T-helper 17 cell (primary cell): ENCODE measurements at places on chromosomes 6 and 20. TPM values are rescaled to one million over a fixed set of nuclear protein-coding genes. Genes with fewer than 3 reads are reported as not detected.

GRCh38 chr6:46882645-46883044, 39.1 kb downstream of the ADGRF5 start:
- H3K27me3 ChIP-seq: peaks cover 15% of the 10 kb centered on the region
- no peaks in the 10 kb centered on the region for H3K4me1 ChIP-seq
- no peak overlapping the region for H3K27ac ChIP-seq
- no peak for DNase-seq
- H3K36me3 ChIP-seq: no peaks in the 10 kb centered on the region
- H3K4me3 ChIP-seq: no peak overlapping the region

Gene ANGPT4
- total RNA-seq: not detected

DNA sequence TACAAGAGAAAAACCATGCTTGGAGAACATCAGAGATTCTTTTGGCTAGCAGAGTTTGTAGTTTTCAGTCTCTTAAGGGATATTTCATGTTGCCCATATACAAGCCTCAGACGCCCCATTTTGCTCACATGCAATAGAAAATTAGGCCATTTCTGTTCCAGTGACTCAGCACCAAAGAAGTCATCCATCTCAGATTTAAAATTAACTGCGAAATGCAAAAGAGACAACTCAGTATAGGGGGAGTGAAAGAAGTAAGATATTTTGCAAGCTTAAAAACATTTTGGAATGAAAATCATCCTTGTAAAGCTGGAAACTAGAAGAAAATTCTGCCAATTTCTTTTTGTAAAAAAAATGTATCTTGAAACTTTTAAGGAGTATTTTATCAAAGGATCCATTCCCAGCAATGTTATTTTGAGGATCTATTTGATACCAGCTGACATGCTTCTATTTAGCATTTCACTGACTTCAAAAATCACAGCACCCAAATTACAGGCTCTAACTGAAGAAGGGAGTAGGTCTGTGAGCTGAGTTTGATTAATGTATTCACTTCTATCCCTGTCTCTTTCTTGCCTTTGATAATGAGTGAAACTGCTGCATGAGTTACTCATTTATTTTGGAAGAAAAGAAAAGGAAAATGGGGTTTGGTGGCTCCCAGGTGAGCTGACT, 223.7 kb upstream of the SULF2 start:
- peaks cover 8% of the 10 kb centered on the region for H3K27me3 ChIP-seq
- H3K4me3 ChIP-seq: no peak overlapping the region
- no peak for DNase-seq

Gene BLCAP
- total RNA-seq: 65.0 TPM

- no peak for DNase-seq
- peaks cover 2% of the 10 kb centered on the region for H3K4me1 ChIP-seq
- H3K4me3 ChIP-seq: no peak overlapping the region
- H3K36me3 ChIP-seq: no peaks in the 10 kb centered on the region
- peaks cover 6% of the 10 kb centered on the region for H3K27me3 ChIP-seq
These were observed 288.5 kb downstream of the PRL start for GRCh38 chr6:22008248-22008836.

- H3K4me3 ChIP-seq: no peak overlapping the region
- no peak overlapping the region for H3K27ac ChIP-seq
- no peaks in the 10 kb centered on the region for H3K36me3 ChIP-seq
- no peak for DNase-seq
- no peaks in the 10 kb centered on the region for H3K27me3 ChIP-seq
- H3K4me1 ChIP-seq: no peaks in the 10 kb centered on the region
These were observed 315.4 kb downstream of the PLCB1 start for GRCh38 chr20:8447262-8448120.

DNA sequence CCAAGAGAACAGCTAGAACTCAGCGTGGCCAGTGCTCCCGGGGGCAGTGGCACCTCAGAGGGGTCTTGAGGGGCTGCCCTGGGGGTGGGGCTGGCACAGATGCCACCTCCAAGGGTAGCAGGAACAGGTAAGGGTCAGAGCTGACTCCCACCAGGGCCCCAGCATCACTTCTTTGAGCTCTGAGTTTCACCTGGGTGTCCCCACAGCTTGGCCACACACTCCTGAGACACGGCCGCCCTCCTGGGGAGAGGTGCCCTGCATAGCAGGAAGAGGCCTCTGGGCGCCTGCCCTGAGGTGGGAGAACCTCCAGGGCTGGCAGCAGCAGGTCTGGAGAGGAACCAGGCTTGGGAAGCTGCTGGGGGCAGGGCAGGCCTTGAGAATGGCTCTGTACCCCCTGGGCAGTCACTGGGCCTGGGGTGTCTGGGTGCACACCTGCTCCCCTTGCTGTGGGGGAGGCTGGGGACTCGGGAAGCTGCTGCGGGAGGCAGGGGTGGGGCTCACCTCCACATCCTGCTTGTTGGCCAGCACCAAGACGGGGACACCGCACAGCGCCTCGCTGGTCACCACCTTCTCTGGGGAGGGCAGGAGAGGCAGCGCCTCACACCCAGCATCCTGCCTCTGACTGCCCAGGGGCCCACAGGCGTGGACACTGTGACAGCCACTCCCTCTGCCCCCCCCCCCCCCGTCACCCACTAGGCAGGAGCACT, 5.0 kb downstream of the TNFRSF6B start:
- H3K4me3 ChIP-seq: no peak overlapping the region
- no peaks in the 10 kb centered on the region for H3K27me3 ChIP-seq
- DNase-seq: no peak
- peaks cover 16% of the 10 kb centered on the region for H3K4me1 ChIP-seq
- H3K27ac ChIP-seq: no peak overlapping the region

Gene LY6G5C
- total RNA-seq: 4.6 TPM

Gene SMLR1
- not detected for total RNA-seq

Gene EGFL8
- total RNA-seq: 9.6 TPM

GRCh38 chr6:139380611-139381010, 6.2 kb upstream of the CITED2 start:
- H3K4me3 ChIP-seq: no peak overlapping the region
- H3K36me3 ChIP-seq: peaks cover 2% of the 10 kb centered on the region
- peaks cover 13% of the 10 kb centered on the region for H3K27me3 ChIP-seq
- peaks cover 12% of the 10 kb centered on the region for H3K4me1 ChIP-seq
- no peak overlapping the region for H3K27ac ChIP-seq
- no peak for DNase-seq

- H3K27me3 ChIP-seq: peaks cover 15% of the 10 kb centered on the region
- no peak overlapping the region for H3K27ac ChIP-seq
- no peak for DNase-seq
- peaks cover 2% of the 10 kb centered on the region for H3K36me3 ChIP-seq
- H3K4me3 ChIP-seq: no peak overlapping the region
- H3K4me1 ChIP-seq: peaks cover 18% of the 10 kb centered on the region
These were observed 10.1 kb upstream of the CALHM6 start for GRCh38 chr6:116450769-116451740.

GRCh38 chr20:57048027-57048869, 218.2 kb downstream of the BMP7 start:
- no peak overlapping the region for H3K4me3 ChIP-seq
- H3K27ac ChIP-seq: no peak overlapping the region
- DNase-seq: no peak
- H3K36me3 ChIP-seq: no peaks in the 10 kb centered on the region

- no peaks in the 10 kb centered on the region for H3K36me3 ChIP-seq
- peaks cover 9% of the 10 kb centered on the region for H3K27me3 ChIP-seq
- peaks cover 5% of the 10 kb centered on the region for H3K4me1 ChIP-seq
These were observed 119.9 kb downstream of the TTLL2 start for GRCh38 chr6:167444602-167445346.

DNA sequence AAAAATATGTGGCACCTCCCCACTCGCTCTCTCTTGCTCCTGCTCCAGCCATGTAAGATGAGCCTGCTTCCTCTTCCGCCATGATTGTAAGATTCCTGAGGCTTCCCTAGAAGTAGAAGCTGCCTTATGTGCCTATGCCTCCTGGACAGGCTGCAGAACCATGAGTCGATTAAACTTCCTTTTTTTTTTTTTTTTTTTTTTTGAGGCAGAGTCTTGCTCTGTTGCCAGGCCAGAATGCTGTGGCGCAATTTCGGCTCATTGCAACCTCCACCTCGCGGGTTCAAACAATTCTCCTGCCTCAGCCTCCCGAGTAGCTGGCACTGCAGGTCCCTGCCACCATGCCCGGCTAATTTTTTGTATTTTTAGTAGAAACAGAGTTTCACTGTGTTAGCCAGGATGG, 112.5 kb downstream of the FAM217A start:
- H3K27ac ChIP-seq: no peak overlapping the region
- peaks cover 18% of the 10 kb centered on the region for H3K27me3 ChIP-seq
- H3K4me3 ChIP-seq: no peak overlapping the region
- H3K36me3 ChIP-seq: peaks cover 10% of the 10 kb centered on the region

DNA sequence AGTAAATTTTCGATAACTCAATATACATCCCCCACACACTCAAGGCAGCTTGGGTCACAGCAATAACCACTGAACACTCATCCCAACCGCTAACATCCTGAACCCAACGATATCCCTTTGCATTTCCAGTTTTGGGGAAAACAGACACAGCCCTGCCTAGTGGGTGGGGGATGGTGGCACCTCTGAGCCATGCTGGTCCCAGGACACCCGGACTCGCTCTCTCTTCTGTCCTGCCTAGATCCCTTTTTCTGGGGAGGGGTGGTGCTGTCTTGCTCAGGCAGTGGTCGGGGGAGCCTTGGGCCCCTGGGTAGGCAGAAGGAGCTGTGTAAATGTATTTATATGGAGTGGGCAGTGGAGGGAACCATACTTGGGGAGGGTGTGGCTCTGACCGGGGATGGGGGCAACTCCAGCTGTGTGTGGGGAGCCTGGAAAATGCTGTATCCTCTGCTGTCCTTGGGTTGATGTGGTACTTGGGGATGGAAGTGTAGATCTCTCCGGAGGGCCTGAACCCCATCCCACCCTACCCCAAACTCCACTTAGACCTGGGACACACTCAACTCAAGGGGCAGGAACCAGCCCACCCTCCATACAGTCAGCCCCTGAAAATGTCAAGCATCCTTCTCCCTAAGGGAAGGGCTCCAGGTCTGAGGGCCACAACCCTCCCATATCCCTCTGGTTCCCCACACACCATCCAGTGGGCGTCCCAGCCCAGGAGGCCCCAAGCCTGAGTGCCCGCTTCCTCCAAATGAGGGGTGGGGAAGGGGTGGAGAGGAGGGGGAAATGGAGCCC, 23.7 kb upstream of the SLC22A7 start:
- peaks cover 28% of the 10 kb centered on the region for H3K27me3 ChIP-seq
- H3K4me1 ChIP-seq: peaks cover 18% of the 10 kb centered on the region
- H3K27ac ChIP-seq: no peak overlapping the region
- peak overlapping the region; percentile 75 for H3K4me3 ChIP-seq

GRCh38 chr6:118959903-118960302, 24.9 kb upstream of the MCM9 start:
- H3K36me3 ChIP-seq: no peaks in the 10 kb centered on the region
- no peaks in the 10 kb centered on the region for H3K27me3 ChIP-seq
- no peak overlapping the region for H3K4me3 ChIP-seq
- no peak for DNase-seq
- peaks cover 10% of the 10 kb centered on the region for H3K4me1 ChIP-seq
- H3K27ac ChIP-seq: no peak overlapping the region

DNA sequence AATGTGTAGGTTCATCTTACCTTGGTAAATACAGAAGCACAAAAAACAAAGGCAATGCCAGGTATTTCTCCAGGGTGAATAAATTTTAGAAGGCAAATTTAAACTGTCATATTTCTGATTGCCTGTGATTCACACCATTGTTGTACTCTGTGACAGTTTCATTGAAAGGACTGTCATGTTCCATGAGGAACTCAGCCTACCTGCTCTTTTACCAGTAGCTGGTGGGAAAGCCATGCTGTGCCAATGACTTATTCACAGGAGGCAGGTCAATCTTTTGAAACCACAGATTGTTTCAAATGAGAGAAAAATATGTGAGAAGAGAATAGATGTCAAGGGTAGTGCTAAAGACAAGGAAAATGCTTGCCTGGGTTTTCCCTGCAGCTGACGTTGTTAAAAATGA, 206.4 kb downstream of the LAMA2 start:
- H3K4me1 ChIP-seq: no peaks in the 10 kb centered on the region
- no peak overlapping the region for H3K27ac ChIP-seq
- H3K36me3 ChIP-seq: no peaks in the 10 kb centered on the region
- DNase-seq: no peak
- H3K4me3 ChIP-seq: no peak overlapping the region
- peaks cover 24% of the 10 kb centered on the region for H3K27me3 ChIP-seq

- no peak overlapping the region for H3K4me3 ChIP-seq
- no peaks in the 10 kb centered on the region for H3K27me3 ChIP-seq
- no peak for DNase-seq
- no peaks in the 10 kb centered on the region for H3K36me3 ChIP-seq
- no peak overlapping the region for H3K27ac ChIP-seq
- H3K4me1 ChIP-seq: peaks cover 38% of the 10 kb centered on the region
These were observed 29.7 kb downstream of the STK35 start for GRCh38 chr20:2131366-2131765.

DNA sequence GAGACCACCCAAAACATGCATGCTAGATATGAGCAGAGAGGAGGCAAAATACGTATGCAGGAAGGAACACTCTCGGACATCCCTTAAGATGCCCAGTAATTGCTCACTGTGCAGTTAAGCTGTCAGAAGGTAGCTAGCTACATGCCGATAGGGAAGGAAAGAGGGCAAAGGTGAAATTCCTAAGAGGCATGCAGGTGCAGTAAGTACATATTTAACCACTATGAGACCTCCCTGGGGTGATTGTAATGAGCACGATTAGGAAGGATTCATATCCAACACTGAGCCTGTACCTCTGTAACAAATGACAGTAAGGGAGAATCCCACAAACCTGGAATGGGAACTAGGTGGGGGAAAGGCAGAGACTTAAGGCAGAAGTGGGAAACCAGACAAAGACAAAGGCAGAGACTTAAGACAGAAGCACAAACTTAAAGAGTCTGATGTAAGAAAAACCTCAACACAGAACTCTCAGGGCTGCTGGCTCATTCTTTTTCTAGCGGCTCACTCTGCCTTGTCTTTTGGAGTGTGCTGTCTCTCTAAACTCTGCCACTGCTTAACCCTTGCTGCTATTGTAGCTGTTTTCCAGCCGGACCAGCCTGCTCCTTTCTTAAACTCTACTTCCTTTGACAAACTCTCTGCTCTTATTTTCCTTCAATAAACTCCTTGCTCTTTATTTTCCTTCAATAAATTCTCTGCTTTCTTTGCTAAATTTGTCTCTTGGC, 148.1 kb downstream of the UBE3D start:
- H3K27ac ChIP-seq: no peak overlapping the region
- H3K27me3 ChIP-seq: no peaks in the 10 kb centered on the region
- H3K4me1 ChIP-seq: peaks cover 2% of the 10 kb centered on the region
- no peak for DNase-seq
- no peak overlapping the region for H3K4me3 ChIP-seq

Gene UNC5CL
- total RNA-seq: 4.2 TPM

GRCh38 chr6:65989676-65990075, 282.6 kb upstream of the EYS start:
- H3K36me3 ChIP-seq: no peaks in the 10 kb centered on the region
- H3K4me1 ChIP-seq: no peaks in the 10 kb centered on the region
- H3K27me3 ChIP-seq: no peaks in the 10 kb centered on the region
- H3K27ac ChIP-seq: no peak overlapping the region
